NCI-H460 (cell line): ENCODE measurements at places on chromosomes 5 and 9.
A peak's percentile ranks its signal among the peaks of the same experiment; 100 is the strongest.

- no peak for DNase-seq
Observed at GRCh38 chr5:74384851-74385250, 255.7 kb downstream of the ENC1 start.

DNA sequence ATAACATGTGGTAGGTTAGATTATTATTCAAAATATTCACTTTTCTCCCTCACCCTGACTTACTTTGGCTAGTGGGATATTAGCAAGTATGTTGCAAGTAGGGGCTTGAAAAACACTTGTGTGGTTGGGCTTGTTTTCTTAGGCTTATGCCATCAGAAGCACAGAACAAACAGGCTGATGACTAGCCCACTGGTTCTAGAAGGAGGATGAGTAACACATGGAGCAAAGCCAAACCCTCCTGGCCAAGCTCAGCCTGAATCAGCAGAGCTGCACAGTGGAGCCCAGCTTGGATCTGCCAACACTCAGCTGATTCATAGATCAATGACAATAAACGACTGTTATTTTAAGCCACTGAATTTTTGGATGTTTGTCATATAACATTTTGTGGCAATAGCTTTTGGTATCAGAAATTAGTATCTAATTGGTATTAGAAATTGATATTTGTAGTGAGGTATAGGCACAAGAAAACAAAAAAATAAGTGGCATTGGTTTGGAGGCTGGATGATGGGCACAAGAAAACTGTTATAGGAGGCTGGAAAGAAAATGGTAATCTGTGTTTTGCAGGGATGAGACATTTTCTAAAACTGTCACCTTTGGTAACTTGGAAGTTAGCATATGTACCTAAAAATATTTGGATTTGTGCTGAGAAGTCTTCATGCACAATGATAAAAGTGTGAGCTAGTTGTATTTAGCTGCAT, 46.1 kb upstream of the ZBED3 start:
- DNase-seq = peak; percentile 74

- DNase-seq = no peak
Observed at GRCh38 chr5:140349244-140349643, 2.8 kb upstream of the HBEGF start.

GRCh38 chr5:136057401-136058038, 28.7 kb downstream of the TGFBI start:
- DNase-seq = no peak
